KBM-7 (cell line): ENCODE measurements at places on chromosomes 11 and 22.
A peak's percentile ranks its signal among the peaks of the same experiment; 100 is the strongest.

DNA sequence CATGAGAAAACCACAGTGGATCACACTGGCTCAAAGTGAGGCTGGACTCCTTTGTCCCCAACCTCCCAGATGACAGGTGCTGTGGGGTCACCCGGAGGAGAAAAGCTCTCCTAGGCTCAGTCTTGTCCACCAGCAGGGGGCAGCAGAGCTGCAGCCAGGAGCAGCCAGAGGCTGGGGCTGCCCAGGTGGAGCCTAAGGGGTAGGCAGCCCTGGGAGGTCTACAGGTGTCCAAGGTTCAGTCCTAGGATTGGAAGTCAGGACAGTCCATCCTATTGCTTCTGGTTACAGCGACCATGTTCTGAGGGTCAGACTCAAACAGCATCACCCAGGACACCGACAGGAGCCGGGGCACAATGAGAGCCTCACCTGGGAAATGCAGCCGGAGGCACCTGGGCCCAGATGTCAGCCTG lies 77.6 kb upstream of the IGLL5 start:
- DNase-seq: no peak

- DNase-seq: no peak
Measured at GRCh38 chr11:134485316-134485715, 73.3 kb upstream of the B3GAT1 start.

GRCh38 chr11:128859563-128860441 lies 7.3 kb downstream of the KCNJ1 start:
- DNase-seq: peak; percentile 65

- DNase-seq: no peak
Measured at GRCh38 chr11:73257342-73258103, 14.6 kb upstream of the P2RY6 start.

- no peak for DNase-seq
Measured at GRCh38 chr11:118696673-118697226, 17.3 kb upstream of the TREH start.

DNA sequence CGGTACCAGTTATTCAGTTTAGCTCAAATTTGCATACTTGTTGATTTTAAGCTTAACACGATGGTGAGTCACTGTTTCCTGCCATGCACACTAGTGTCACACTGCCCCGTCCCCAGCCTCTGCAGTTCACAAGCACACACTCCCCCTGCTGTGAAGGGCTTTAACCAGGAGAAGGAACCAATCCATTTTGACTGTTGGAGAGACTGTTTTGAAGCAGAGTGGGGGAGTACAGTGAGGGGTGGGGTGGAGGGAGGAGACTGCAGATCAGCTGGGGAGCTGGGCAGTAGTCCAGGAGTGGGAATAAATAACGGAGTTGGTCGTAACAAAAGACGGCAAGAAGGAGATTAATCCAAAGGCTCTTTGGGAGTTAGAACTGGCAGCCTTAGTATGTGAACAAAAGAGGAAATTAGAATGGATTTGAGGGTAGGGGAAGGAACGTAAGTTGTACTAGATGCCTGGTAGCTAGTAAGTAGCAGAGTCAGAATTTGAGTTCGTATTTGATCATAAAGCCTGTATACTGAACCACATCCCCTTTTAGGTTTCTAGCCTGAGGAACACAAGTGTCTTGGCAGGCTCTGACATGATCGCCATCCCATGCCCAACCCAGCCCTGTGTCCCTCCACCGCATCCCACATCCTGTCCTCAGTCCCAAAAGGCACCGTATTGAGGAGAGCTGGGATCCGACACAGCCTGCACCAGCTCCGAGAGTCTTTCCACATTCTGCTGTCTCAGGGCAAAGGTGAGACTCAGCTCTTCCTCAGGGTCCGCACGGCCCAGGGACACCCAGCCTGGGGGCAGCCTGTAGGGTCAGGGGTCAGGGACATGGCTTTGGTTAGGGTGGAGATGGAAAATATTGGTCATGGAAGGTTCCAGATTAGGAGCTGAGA lies 862 bp downstream of the TPP1 start:
- DNase-seq: peak; percentile 90

GRCh38 chr11:115151010-115151409 lies 353.2 kb downstream of the CADM1 start:
- no peak for DNase-seq

GRCh38 chr11:66529069-66529468 lies 16.8 kb downstream of the ZDHHC24 start:
- DNase-seq: no peak

DNA sequence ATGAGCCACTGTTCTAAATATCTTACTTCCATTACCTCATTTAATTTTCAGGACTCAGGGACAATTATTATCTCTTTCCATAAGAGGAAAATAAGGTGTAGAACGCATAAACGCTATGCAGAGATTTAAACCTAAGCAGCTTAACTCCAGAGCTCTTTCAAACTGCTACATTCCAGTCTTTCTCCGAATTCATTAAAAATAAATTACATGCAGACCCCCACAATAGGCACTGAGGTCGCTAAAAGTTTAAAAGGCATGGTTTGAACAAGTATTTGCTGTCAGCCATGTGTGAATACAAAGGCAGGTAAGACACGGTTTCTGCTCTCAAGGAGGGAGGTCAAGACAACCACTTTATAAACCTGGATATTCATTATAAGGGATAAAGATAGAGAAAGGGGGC lies 983 bp downstream of the NARS2 start:
- DNase-seq: no peak

DNA sequence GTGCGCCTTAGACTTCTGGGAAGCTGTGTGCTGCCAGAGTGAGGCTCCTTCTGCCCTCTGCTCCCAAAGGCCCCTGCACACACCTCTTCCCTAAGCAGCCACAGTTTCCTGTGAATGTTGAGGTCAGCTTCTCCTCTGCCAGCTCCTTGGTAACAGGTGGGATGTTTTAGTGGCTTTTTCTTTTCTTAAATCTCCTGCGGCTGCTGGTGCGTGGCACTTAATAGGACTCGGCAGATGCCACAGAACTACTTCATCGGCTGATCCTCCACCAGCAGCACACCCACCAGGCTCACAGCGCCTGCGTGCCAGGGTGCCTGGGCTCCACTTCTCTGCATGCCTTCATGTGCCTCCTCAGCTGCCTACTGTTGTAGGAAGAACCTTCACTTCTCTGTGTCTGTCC lies 87.8 kb downstream of the RCN1 start:
- DNase-seq: no peak

GRCh38 chr11:31636983-31637382 lies 127.4 kb downstream of the ELP4 start:
- DNase-seq: no peak

DNA sequence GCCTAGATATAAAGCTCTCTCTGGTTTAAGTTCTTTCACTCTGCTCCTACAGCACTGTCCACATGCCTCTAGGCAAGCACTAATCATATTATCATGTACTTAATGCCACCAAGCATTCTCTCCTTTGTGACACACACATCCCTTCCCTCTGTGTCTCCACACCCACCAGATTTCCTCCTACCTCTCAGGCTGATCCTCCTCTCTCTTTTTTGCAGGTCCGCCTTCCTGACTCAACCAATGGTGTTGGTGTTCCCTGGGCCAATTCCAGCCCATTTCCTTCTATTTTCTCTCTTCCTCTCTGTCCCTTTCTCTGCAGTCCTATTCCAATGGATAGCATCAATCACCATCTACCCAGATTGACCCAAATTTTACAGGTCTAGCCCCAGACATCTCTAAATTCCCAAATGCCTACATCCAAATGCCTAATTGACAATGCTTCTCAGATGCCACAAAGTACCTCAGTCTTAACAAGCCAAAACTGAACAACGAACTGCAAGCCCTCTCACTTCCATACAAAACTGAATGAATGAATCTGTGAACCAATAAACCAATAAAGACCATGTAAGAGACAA lies 504 bp upstream of the ZNF215 start:
- peak; percentile 43 for DNase-seq

DNA sequence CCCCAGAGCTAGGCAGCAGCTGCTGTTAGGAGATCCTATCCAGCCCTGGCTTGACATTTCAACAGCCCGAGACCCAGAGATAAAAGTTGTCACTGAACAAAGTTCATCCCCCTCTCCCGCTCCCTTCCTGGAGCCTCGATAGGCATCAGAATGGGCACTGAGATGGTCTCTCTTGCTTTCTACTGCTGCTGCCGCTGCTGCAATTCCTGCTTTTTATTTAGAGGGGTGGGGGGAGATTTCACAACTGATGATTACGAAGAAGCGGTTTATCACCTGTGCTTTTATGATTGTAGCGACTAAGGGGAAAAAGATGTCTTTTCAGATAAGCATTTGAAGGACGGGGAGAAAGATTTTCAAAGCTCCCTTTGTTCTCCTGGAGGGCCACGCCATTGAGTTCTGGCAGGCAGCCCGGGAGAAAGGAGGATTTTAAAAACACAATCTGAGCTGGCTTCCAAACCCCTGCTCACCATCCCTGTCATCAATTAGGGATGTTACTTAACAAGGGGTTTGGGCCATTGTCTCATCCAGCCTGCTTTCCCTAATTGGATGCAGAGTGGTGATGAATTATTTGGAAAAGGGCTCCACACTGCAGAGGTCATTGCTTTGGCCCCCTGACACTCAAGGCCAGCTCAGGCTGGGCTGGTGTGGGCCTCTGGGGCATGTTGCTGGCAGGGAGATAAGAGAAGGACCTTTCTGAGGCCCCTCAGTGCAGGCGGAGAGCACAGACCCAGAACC lies 344.7 kb downstream of the BUD13 start:
- no peak for DNase-seq

DNA sequence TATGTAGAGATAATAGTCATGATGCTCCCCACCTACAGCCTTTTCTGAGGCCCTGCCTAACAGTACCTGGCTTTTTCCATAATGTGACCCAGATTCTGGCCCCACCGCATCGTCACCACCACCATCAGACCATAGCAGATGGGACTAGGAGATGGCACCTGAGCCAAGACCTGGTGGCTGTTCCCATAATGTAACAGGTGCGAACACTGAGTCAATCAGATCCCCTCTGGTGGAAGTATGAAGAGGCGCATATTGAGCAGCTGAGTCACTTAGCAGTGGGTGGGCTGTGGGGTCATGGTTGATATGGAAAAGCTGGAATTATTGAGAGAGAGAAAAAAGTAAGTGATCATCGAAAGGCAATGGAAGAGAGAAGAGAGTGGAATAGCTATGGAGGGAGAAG lies 578.0 kb upstream of the CADM1 start:
- DNase-seq: no peak

DNA sequence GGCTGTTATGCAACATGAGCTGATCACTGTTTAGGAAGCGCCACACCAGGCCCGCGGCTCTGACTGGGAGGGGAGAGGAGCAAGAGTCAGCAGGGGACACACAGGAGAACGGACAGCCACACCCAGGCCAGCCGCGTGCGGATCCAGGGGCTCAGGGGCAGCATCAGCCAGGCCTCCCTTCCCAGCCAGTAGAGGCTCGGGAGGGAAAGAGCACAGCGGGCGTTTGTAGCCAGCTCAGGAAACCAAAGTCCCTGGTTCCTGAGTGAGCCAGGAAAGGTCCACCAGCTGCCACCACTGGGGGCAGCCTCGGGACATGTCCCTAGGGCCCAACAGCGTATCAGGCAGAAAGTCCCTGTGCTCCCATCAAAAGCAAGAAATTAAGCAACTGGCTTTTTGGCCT lies 71.8 kb upstream of the PITPNB start:
- peak; percentile 45 for DNase-seq

DNA sequence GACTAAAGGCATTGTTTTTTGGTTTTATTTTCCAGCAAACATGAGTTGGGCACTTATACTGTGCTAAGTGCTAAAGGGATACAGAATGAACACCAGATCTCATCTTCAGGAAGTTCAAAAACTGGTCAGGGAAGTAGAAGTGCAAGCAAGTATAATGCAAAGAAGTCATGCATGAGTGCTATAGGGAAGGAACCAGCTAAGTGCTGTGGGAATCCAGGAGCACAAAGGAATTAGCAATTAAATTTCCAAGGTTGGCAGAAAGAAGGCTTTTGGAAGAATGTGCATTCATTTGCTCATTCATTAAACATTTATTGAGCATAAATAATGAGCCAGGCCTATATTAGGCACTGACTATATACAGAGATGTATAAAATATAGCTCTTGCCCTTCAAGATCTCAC lies 143.7 kb upstream of the ARHGAP42 start:
- no peak for DNase-seq

GRCh38 chr11:57647372-57647771 lies 2.3 kb downstream of the YPEL4 start:
- DNase-seq: no peak

GRCh38 chr11:107566569-107566968 lies 1.0 kb upstream of the ALKBH8 start:
- no peak for DNase-seq

DNA sequence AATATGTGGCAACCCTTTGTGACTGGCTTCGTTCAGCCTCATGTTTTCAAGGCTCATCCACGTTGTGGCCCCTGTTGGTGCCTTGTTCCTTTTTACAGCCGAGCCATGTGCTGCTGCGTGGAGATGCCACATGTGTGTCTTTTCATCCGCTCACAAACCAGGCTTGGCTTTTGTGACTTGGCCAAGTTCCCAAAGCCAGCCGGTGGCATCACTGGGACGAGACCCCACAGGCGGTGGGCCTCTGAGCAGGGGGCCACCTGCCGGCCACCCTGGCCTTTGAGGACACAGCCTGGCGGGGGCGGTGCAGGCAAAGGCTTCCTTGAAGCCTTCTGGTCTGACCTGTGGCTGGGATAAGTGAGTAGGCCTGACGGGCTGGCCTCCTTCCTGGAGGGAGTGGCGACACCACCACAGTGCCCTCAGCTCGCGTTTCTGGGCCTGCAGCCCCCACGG lies 10.5 kb downstream of the GRK2 start:
- peak; percentile 97 for DNase-seq

DNA sequence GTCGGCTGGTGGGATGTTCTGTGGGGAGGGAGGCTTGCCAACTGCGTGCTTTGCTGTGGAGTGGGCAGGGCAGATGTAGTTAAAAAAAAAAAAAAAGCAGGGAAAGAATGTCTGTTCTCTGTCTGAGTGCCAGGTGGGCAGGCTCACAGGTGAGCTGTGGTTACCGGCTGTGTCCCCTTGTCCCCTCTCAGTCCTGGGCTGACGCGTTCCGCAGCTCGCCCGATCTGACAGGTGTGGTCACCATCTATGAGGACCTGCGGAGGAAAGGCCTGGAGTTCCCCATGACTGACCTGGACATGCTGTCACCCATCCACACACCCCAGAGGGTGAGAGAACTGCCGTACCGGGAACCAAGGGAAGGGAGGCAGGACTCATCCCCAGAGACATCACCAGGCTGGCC lies 23.6 kb downstream of the TOM1 start:
- no peak for DNase-seq

DNA sequence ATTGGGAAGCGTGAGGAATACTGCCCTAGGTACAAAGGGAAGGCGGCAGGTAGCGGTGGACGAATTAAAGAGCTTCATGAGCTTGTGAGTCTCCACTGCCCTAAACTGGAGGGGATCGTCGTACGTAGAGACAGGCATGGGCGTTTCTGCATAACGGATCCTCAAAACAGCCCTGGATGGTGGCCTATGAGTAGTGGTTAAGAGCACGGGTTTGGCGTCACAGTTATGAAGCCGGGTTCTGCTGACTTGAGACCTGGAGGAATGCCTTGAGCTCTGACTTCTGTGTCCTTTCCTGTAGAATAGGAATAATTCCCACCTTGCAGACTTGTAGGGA lies 335 bp downstream of the TMEM138 start:
- DNase-seq: no peak

GRCh38 chr11:64122411-64123410 lies 43.2 kb downstream of the MACROD1 start:
- no peak for DNase-seq
